Umbilical cord (tissue), 2 donors: ENCODE measurements at places on chromosomes 3 and 15.

DNA sequence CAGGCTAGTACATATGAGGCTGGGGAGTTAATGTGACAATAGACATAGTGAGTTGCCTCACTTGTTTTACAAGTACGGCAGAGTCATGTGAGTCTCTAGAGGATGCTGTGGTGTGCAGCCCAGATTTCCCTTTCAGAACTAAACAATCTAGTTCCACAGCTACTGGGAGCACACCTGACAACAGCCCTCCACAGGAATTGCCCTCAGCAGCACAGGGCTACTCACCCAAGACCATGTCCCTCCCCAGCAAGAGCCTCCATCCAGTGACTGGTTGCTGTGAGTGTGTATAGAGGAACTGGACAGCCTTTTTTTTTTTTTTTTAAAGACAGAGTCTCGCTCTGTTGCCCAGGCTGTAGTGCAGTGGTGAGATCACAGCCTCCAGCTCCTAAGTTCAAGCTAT is 40.2 kb upstream of the UBE2E2 start:
- peak; percentile 18 for DNase-seq

GRCh38 chr3:182046166-182046764 is 334.5 kb downstream of the SOX2 start:
- DNase-seq, result no peak

DNA sequence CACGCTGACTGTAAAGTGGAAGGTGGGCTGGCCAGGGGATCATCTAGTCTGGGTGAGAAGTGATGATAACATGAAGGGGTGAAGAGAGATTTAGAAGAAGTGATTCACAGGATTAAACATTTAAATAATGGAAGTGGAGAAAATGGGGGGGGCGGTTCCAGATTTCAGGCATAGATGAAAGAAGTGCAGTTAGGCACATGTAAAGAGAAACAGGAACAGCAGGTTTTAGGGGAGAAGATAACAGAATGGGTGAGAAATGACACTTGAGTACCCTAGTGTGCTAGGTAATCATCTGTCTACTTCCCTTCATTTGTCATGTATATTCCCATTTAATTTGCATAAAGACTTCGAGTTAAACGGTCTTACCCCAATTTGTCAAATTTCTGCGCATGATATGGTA is 15.3 kb downstream of the B3GNT5 start:
- DNase-seq, result no peak

- no peak for DNase-seq
These were observed 273.1 kb downstream of the ULK4 start for GRCh38 chr3:41688595-41689380.

- no peak for DNase-seq
These were observed 98.9 kb downstream of the NEDD4 start for GRCh38 chr15:55894399-55894965.
